ENCODE measurements at places on chromosomes 6 and 20.

- no peak for DNase-seq
Observed at GRCh38 chr20:48812600-48813445, 15.0 kb downstream of the PREX1 start.

- DNase-seq, result no peak
Observed at GRCh38 chr6:52400313-52401041, 19.7 kb upstream of the EFHC1 start.

DNA sequence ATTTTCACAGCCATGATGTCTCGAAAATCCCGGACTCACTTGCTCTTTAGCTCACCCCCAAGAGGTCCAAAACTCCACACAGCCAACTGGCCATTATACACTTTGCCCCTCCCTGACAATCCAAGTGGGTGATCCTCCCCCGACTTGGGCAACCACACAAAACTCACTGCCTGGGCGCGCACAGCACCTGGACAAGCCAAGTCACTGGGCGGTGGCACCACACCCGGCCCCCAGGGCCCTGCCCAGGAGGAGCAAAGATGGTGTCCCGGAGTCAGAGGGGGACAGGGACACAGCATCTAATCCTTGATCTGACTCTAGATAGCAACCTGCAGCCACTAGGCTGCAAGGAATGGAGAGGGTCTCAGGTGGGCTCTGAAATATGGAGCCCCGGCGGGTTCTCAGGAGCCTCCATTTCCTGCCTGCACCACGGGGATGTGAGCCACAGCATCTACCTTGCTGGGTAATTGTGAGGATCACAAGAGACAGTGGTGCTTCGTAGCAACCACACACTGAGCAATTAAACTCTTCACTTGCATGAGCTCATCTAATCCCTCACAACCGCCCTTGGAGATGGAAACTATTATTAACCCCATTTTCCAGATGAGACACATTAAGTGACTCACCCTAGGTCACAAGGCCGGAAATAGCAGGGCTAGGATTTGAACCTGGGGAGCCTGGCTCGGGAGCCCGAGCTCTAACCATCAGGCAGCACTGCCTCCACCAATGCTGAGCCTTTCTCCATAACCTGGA lies 66.6 kb downstream of the BMP7 start:
- no peak for DNase-seq

DNA sequence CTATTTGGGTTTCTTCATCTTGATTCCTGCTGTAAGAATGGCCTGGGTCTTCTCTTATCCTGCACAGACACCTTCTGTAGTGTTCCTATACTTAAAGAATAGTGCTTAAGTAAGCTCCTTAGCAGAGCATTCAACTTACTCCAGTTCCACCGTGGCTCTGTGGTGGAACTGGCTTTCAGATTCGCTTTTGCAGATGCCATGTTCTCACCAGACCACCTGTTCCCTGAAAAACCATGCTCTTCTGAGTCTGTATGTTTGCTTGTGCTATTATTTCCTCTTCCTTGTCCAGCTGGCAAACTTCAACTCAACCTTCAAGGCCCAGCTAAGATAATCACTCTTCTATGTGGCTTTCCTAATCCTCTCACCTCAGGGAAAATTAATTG lies 4.9 kb downstream of the ELMO2 start:
- no peak for DNase-seq

- no peak for DNase-seq
Observed at GRCh38 chr6:35041086-35041861, 99.9 kb downstream of the TCP11 start.

DNA sequence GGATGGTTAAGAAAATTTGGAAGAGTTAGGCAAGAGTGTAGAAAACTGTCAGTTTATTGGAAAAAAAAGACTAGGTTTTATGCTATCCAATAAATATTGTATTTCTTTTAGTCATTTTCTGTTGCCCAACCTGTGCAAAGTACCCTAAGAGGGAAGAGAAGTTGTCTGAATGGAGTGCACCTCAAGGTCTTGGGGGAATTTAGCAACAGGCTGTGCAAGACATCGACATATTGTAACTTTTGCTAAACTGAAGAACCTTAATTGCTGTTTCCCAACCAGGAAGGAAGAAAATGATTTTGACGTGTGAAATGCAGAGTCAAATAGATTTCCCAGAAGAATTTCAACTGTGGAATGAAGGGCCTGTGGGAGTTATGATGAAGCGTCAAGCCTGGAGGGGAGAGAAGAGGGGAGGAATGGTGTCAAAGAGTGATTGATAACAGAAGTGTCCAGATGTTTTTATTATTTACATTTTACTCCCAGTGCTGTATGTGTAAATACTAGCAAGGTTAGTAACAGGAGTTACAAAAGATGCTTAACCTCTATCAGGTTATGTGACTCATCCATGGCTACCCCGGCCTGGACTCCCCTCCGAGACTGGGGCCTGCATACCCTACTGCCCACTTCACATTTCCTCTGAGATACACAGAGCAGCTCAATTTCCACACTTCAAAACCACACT lies 246.8 kb downstream of the MYLK4 start:
- DNase-seq, result no peak

GRCh38 chr20:37986873-37987601 lies 46.2 kb downstream of the TTI1 start:
- no peak for DNase-seq

GRCh38 chr20:63309261-63310071 lies 16.5 kb downstream of the COL20A1 start:
- DNase-seq, result peak; percentile 47

- peak; percentile 57 for DNase-seq
Observed at GRCh38 chr20:49916146-49917002, 1.0 kb upstream of the SPATA2 start.

Measured in NCI-H345 (cell line).